Stomach (tissue), 19 donors: ENCODE measurements at places on chromosomes 13 and 19.

- no peak for DNase-seq
These were observed 38.2 kb upstream of the IGSF23 start for GRCh38 chr19:44575116-44575700.

DNA sequence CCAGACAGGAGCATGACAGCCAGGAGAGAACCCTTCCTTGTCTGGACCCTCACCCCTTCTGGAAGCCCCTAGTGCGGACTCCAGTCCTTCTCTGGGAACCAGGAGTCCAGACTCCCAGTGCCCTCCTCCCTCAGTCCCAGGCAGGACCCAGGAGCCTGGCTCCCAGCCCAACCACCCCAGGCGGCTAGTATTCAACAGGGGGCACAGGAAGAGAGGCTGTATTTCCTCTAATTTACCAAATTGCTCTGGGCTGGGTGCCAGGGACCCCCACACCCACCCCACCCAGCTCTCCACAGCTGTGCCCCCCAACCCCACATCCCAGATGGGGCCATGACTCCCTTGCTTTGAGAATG is 3.3 kb downstream of the GRIN2D start:
- no peak for DNase-seq

- DNase-seq: no peak
These were observed 8.7 kb upstream of the FCER2 start for GRCh38 chr19:7710616-7711015.

DNA sequence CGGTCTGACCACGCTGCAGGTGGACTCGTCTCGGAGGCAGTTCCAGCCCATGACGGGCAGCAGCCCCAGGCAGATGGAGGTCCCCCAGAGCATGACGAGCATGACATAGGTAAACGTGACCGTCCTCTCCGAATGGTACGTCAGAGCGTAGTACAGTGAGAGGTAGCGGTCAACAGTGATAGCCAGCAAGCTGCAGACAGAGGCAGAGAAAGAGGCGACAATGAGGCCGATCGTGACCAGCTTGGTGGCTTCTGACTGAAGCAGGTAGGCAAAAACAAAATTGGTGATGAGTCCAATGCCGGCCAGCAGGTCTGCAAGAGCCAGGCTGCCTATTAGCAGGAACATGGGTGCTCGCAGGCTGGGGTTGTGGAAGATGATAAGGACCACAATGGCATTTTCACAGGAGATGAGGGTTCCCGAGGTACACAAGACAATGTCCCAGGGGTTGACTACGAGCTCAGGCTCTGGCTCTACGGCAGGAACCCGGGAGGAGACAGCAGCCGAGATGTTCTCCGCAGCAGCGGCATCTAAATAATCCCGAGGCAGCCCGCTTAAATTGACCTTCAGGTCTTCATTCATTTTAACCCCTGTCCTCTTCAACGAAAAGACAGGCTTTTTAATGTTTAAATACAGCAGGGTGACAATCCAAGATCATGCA is 1.2 kb downstream of the GPR12 start:
- no peak for DNase-seq

DNA sequence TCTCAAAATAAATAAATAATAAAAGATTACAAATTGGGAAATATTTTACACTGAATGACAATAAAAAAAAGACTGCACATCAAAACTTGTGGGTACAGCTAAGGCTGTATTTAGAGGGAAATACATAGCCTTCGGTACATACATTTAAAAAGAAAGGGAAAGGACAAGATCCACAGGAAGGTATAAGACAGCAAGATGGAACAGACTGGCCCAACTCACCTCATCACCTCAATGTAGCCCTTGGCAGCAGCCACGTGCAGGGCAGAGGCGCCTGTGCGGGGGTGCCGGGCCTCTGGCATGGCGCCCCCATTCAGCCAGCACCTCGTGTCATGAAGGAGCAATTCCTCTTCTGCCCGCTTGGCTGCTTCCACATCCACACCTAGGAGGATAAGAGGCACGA is 14.2 kb downstream of the PPP1R12C start:
- DNase-seq: no peak

GRCh38 chr19:40465025-40465556 is 454 bp downstream of the BLVRB start:
- DNase-seq: no peak

GRCh38 chr13:40568246-40569023 is 98.0 kb downstream of the FOXO1 start:
- DNase-seq: no peak

DNA sequence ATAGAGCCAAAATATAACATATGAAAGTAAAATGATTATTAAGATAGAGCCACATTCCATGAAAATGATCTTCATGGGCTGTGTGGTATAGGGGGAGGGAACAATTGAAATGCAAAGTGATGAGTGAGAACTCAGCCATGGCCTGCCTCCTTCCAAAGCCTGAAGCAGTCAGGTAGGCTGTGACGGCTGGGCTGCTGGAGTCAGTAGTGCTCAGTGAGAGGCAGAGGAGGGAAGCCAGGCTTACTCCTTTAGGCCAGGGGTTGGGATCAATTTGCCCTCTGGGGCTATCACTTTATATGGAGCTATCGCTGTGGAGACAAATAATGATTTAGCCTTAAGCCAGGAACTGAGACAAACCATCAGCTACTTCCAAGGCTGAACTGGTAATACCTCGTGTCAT is 654.9 kb downstream of the FGF9 start:
- no peak for DNase-seq

DNA sequence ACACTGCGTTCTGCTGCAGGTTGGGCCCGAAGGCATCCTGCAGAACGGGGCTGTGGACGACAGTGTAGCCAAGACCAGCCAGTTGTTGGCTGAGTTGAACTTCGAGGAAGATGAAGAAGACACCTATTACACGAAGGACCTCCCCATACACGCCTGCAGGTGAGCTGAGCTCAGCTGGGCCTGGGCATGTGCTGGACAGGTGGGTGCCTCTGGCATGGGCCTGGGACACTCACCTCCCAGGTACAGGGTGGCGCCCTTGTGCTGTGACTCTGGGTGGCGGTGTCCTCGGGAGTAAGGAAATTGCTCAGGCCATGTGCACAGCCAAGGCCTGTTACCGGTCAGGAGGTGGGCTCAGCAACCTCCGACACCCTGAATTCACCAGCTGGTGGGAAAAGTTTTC is 14.2 kb downstream of the UPF1 start:
- no peak for DNase-seq

- no peak for DNase-seq
These were observed 87.8 kb downstream of the LMO7 start for GRCh38 chr13:75723901-75724300.

GRCh38 chr13:44336934-44337333 is 36.7 kb upstream of the SERP2 start:
- DNase-seq: no peak

DNA sequence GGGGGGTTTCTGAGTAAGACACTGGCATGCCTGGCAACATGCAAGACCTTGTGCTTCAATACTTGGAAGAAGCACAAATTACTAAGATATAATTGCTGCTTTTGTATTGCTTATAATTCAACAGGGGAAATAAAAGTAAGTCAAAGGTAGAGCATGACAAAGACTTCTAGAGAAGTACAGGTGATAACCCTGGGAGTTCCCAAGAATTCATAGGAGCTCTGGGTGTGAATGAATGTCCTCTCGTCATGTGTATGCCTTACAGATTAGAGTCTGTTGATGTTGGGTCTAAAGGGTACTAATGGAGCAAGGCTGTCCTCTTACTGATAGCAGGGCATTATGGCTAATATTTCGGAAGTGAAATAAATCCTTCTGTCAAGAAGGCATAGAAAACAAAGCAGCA is 7.6 kb upstream of the ZNF461 start:
- DNase-seq: no peak

DNA sequence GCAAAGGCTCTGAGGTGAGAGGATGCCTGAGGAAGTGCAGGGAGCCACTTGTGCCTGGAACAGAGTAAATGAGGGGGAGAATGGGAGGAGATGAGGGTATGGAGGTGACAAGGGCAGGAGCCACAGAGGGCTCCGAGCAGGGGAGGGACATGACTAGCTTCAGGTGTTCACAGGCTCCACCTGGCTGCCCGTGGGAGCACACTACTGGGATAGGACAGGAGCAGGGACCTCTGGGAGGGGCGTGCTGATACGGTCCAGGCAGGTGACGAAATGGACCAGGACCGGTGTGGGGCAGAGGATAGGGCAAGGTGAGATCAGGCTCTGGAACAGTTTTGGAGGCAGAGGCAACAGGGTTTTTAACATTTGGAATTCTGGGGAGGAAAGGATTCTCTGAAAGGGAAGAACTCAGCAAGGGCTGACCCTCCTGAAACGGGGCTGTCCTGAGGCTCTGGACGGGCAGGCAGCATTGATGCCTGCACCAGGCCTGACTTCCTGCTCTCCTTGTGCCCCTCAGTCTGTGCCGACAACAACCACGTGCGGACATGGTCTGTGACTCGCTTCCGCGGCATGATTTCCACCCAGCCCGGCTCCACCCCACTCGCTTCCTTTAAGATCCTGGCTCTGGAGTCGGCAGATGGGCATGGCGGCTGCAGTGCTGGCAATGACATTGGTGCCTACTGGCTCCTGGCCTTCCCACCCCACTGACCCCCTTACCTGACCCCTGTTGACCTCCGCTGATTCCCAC is 11.6 kb downstream of the SHKBP1 start:
- no peak for DNase-seq

GRCh38 chr19:12913011-12913561 is 6.0 kb downstream of the SYCE2 start:
- DNase-seq: peak; percentile 77

DNA sequence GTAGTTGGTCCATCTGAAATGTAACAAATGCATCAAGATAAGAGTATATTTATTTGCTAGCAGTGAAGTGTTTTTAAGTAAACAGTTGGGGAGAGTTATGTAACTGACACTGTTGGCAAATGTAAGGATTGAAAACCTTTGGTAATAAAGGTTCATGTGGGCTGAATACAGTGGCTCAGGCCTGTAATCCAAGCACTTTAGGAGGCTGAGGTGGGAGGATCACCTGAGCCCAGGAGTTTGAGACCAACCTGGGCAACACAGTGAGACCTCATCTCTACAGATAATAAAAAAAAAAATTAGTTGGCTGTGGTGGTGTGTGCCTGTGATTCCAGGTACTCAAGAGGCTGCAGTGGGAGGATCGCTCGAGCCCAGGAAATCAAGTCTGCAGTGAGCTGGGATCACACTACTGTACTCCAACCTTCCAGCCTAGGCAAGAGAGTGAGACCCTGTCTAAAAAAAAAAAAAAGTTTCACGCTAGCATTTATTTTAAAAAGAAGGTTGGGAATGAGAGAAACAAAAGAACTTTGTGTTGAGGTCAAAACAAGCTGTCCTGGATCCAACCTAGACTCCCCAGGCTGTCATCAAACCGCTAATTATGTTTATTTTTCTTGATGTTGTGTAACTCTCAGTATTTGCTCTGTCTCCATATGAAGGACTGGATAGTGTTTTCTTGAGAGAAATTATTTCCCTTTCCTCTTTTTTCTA is 20.7 kb downstream of the SETDB2 start:
- DNase-seq: no peak

- DNase-seq: no peak
These were observed 10.8 kb downstream of the GPR183 start for GRCh38 chr13:99296398-99296797.

DNA sequence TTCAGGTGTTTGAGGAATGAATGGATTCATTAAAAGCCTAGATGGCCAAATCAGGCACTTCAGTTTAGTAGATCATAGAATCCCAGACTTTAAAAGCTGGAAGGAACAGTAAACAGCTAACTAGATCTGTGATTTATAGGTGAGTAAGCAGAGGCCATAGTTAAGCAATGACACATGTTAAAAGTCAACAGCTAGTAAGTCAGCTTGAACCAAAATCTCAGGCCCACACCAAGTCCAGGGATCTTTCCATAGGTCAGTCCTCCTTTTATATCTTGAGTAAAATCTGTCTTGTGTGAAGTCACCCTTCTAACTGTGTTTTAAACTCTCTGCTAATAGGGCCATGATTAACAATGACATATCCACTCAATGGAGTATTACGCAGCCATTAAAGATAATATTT is 275.5 kb upstream of the SOX21 start:
- DNase-seq: no peak

DNA sequence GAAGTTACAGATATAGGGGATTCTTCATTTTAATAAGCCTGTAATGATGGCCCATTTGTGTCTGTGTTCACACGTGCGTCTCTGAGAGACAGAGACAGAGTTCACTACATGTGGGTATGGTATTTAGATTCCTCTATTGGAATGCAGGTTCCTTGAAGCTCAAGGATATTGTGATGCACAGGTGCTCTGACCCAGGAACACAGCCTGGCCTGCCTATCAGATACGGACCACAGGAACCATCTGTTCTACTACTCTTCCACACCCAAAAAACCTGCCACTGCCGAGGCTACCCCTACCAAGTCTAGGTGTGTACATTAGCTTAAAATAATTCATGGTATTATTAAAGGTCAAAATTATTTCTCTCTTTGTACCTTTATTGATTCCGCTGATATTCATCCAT is 289.2 kb downstream of the ATP8A2 start:
- no peak for DNase-seq

DNA sequence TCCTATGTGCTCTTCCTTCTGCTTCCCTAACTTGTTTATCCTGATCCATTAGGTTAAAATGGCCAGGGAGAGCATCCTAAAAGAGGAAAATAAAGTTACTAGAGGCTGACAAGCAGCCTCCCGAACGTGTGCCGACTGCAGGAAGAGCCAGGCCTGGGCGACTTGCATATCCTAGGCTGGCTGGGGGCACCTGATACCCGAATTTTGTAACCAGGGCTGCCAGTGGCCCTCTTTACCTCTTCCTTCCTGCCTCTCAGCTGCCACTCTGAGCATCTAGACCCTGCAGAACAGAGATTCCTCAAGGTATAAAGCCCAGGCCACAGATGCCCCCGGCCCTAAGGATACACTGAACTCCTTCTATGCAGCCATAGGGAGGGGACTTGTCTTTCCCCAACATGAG is 48.5 kb upstream of the KATNAL1 start:
- no peak for DNase-seq

- no peak for DNase-seq
These were observed 138.1 kb downstream of the POU4F1 start for GRCh38 chr13:78465250-78465649.

GRCh38 chr13:27853861-27854260 is 61.6 kb downstream of the GSX1 start:
- no peak for DNase-seq
